ENCODE measurements at places on chromosomes 2 and 18.

DNA sequence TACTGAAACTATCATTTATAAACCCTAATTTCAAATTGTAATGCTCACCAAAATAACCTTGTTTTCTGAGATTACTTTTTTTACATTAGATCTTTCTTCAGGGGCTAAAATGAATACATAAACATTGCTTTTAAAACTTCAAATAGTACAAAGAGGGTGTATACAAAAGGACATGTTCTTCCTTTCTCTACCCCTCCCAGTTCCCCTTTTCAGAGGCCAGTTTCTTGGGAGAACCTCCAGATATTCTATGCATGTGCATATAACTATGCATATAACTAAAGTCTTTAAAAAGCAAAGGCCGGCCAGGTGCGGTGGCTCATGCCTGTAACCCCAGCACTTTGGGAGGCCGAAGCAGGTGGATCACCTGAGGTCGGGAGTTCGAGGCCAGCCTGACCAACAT lies 10.6 kb upstream of the FAM117B start:
- no peak for DNase-seq

DNA sequence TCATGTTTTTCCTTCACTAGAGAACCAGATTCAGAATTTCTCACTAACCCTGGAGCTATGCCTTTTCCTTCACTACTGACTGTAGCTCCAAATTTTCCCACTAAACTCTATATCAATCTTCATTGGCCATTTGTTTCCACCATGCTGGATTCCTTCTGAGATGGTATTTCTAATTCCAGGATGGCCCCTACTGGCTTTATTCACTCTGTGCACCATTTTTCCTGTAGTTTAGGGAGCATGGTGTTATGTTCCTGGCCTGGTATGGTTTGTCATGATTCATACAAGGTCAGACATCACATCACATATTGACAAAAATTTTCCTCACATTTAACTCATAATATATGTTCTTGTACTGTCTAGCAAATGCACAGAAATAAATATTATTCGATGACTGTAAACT lies 229.2 kb upstream of the TFPI start:
- DNase-seq, result no peak

DNA sequence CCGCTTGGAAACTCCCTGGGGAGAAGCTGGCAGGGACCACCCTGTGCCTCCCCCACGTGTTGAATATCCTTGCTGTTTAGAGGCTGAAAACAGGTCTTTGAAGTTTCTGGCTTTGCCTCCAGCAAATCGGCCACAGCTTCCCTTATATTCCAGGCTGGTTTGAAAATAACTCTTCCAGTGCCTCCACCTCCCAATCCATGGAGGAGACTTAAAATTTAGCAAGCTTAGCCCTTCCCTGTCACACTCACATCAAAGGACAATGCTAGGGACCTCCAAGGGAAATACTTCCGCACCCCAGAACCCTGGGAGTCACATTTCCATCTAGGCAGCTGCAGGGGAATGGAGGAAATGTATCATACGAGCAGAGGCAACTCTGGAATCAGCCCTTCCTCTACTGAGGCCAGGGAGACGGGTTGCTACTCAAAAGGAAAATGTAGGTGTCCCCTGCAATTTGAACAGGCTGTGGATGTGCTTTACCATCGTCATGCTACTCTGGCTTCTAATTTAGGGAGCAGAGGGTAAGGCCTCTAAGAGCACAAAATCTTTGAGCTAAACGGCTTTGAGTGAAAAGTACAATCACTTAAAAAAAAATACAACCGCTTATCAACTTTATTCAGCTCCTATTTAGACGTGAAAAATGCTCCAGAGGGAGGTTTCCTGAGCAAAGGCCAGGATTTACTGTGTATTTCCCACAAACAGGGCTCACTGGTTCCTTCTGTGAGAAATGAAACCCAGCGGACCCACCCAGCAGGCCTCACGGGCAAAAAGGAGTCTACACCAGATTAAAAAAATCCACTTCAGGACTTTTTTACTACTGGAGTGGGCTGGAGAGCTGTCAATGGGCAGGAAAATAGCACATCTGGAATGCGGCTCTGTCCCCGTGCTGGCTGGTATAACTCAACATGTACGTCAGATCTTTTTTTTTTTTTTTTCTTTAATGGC lies 49.4 kb upstream of the PKDCC start:
- DNase-seq, result no peak

GRCh38 chr2:115129536-115129935 lies 687.1 kb downstream of the DPP10 start:
- DNase-seq, result no peak

GRCh38 chr2:55111570-55112228 lies 61.4 kb upstream of the RTN4 start:
- no peak for DNase-seq

- DNase-seq, result no peak
Observed at GRCh38 chr18:62525608-62526007, 2.8 kb downstream of the ZCCHC2 start.
